ENCODE measurements at places on chromosomes 2 and 18. TPM values are rescaled to one million over a fixed set of nuclear protein-coding genes. Genes with fewer than 3 reads are reported as not detected.

Gene TRMT61B
- total RNA-seq: 13.4 TPM

GRCh38 chr2:57084697-57085281 lies 901.0 kb downstream of the CCDC85A start:
- DNase-seq: no peak

Gene PTPRM
- total RNA-seq: 82.8 TPM

Gene NEU2
- total RNA-seq: not detected

Gene GALNT13
- 0.54 TPM for total RNA-seq

DNA sequence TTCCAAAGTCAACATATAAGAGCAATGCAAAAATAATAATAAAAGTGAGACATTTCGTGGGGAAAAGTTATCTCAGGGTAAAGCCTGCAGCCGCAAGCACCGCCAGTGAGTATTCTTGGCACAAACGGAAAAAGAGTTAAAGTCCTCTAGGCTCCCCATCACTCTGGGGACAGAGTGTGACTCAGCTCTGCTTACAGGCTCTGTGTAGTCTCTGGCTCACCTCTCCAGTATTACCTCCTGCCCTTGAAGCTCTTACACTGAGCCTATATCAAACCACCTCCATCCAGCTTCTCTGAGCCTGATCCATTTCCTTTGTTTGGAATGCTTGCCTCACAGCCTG lies 55.5 kb downstream of the MTHFD2 start:
- no peak for DNase-seq

- peak; percentile 61 for DNase-seq
These were observed 463.2 kb downstream of the THSD7B start for GRCh38 chr2:137228566-137228965.

- peak; percentile 45 for DNase-seq
These were observed 436.6 kb downstream of the IRS1 start for GRCh38 chr2:226362980-226363379.

DNA sequence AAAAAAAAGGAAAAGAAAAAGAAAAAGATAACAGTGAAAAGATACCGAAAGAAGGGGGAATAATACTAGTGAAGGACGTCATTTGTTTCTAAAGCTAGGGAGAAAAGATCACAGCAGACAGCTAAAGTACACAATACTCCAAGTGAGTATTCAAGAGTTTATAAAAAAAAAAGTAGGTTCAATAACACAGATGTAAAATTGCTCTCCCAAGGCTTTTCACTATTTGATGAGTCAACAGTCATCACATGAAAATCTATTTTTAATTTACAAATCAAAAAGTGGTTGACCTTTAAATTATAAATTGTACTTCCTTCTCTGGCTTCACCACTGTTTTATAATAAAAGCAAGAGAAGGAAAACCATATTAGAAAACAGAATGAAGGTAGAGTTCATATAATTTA lies 144.0 kb downstream of the ZRANB3 start:
- DNase-seq: no peak

DNA sequence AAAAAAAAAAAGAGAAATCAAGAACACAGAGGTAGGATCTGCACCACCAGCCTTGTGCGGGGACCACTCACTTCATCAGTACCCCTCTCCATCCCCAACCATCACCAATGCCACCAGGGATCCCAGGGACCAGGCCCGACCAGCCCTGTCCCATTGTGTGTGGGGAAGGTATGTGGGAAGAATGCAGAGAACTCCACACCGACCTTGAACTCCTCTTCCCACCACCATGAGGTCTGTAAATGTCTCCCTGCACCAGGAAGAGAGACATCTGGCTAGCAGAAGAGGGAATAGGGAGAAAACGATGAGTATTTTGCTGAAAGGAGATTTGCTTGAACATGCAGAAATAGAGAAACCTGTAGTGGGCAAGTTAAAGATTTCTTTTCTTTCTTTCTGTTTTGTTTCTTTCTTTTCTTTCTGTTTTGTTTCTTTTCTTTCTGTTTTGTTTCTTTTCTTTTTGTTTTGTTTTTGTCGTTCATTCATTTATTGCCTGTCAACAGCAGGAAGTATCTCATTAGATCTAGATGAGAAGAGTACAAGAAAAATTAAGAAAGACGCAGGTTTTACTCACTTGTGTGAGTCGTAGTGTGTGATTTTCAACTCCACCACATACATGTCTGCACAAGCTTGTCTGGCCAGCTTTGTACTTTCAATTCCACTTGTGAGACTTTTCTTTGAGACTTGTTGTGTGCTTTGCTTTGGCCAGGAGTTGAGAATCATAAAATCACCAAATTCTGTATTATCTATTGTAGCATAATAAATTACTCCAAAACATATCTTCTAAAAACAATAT lies 179.8 kb upstream of the HAAO start:
- DNase-seq: no peak

DNA sequence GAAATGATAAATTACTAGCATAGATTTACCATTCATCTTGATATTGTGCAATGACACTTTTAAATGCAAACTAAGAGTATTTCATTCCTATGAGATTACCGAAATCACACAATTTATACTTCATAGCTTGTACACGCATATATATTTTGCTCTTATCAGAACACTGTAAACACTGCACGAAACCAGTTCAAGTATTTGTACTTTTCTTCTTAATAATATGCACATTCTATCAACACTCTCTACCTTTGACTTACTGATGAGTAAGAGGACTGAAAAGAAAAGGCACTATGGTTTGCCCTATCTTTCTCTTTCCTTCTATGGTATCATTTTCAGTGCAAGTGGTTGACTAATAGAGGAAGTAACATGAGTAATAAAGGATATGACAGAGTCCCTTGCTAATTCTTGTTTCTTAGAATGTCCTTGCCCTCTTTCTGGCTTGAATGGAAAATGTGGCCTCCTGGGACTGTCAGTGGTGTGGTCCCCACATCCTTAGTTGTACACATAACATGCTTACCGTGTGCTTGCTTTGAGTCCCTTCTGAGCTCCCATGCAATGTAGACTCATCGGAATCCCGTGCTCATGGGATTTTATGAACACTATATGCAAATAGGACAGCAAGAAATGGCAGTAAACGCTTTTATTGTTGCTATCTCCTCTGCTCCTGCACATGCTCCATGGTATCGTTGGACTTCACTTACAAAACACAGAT lies 363.5 kb upstream of the TNP1 start:
- peak; percentile 65 for DNase-seq

DNA sequence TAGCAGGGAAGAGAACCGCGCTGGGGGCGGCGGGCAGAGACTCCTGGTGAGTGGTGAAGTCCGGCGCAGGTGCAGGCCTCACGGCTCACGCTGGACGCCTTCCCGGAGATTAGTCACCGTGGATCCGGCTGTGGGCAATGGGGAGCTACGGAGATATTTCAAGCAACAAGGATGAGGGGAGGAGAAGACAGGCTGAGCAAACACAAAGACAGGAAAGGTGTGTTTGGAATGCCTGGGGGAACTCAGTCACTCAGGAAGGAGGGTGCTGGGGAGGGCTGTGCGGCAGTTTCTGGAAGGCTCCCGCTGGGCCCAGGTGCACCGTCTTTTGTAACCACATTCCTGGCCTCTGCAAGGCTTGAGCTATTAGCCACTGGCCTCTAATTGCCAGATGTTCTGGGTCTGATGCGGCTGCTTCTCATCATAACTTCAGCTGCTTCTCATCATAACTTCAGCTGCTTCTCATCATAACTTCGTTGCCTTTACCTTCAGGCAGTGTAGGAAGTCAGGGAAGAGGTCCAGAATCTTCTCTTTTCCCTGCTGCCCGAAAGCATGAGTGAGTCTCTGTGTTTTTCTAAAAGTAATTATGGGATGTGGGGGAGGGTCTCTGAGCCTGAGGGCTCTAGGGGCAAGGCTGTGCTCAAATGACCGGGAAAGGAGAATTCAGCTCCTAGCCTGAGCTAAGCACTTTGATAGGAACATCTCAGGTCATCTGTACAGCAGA lies 118.9 kb downstream of the PXDN start:
- peak; percentile 99 for DNase-seq

Gene SLC8A1
- total RNA-seq: 1.7 TPM

- DNase-seq: no peak
These were observed 59.0 kb downstream of the SEPTIN10 start for GRCh38 chr2:109554758-109555157.

DNA sequence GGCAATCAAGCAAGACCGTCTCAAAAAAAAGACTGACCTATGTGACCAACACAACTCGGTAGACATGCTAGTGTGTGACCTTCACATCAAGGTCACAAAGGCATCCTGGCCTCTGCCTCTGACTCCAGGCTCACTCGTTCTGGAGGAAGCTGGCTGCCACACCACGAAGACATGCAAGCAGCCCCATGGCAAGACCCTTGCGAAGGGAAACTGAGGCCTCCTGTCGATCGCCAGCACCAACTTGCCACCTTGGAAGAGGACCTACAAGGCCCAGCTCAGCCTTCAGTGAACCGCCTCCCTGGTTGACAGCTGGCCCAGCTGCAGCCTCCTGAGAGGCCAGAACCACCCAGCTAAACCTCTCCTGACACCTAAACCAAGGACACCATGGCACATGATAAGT lies 79.3 kb upstream of the ASAP2 start:
- no peak for DNase-seq

DNA sequence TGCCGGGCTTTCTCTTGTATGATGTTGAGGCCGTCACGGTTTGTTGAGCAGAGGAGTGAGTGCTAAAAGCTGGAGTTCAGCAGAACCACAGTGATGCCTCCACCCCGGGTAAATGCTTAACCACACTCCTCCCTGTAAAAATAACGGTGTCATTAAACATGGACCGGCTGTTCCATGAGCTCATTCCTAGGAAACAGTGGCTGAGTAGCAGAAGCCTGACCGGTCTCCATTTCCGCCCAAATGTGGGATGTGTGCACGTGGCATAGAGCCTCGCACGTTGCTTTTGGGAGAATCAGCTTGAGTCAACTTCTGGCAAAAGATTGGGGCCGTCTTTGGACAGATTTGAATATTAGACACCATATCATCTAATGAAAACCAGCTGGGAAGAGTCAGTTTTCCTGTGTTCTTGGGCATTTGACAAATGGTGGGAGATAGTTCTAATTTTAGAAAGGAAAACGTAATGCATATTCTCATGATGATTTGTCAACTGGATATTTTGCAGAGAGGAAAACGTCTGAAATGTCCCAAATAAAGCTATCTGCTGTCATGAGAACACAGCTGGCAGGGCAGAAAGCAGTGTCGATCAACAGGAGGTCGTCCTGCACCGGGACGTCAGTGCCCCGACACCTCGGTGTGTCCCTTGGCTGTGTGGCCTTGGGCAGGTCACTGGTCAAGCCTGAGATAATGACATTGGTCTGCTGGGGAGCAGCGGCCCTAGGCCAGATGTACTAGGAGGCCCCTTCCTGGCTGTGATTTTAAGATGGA lies 42.4 kb downstream of the LRRFIP1 start:
- DNase-seq: no peak

- DNase-seq: no peak
These were observed 108.3 kb downstream of the MTCL1 start for GRCh38 chr18:8813611-8814010.

GRCh38 chr2:86213056-86213455 lies 13.8 kb downstream of the MRPL35 start:
- DNase-seq: no peak

- no peak for DNase-seq
These were observed 15.9 kb downstream of the NEURL3 start for GRCh38 chr2:96489261-96489660.

GRCh38 chr2:239946864-239947728 lies 78.0 kb downstream of the NDUFA10 start:
- no peak for DNase-seq

DNA sequence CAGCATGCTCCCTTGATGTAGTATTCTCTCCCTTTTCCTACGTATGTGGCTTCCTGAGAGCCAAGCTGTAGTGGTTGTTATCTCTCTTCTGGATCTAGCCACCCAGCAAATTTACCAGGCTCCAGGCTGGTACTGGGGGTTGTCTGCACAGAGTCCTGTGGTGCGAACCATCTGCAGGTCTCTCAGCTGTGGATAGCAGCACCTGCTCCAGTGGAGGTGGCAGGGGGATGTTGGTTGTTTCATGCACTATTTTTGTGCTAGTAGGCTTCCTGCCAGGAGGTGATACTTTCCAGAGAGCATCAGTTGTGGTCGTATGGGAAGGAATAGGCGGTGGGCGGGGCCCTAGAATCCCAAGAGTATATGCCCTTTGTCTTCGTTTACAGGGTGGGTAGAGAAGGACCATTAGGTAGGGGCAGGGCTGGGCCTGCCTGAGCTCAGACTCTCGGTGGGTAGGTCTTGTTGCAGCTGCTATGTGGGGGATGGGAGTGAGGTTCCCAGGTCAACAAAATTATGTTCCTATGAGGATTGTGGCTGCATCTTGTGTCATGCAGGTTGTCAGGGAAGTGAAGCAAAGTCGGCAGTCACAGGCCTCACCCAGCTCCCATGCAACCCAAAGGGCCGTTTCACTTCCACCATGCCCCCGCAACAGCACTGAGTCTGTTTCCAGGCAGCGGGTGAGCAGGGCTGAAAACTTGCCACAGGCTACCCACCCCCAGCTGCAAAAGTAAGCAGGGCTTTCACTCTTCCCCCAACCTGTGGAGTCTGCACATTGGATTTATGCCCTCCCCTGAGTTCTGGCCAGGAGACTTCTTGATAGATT lies 1139.5 kb downstream of the BCL11A start:
- DNase-seq: no peak

Gene NAT8
- total RNA-seq: not detected

Gene DHRS9
- not detected for total RNA-seq

- DNase-seq: no peak
These were observed 20.9 kb upstream of the DNMT3A start for GRCh38 chr2:25362434-25363145.

- peak; percentile 36 for DNase-seq
These were observed 5.1 kb downstream of the NCK2 start for GRCh38 chr2:105749583-105750400.

Gene MC5R
- total RNA-seq: not detected

DNA sequence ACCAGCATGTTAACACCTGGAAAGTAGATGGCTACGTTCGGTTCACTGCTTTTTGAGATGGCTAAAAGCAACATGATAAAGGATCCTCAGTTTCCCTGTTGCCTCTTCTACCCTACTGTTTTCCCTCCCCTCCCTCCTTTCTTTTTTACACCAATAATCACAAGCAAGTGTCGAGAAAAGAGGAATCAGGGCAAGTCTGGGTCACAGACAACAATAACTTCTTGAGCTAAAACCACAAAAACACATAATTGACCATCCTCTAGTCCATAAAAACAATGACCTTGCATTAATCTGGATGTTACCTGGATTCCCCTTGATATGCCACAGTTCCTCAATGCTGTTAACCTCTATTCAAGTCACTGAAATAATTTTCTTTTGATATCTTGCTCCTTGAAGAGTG lies 736.6 kb upstream of the GCFC2 start:
- no peak for DNase-seq

All from MCF 10A (cell line).